ENCODE measurements at places on chromosomes 5 and 9.

- no peak for DNase-seq
These were observed 24.7 kb downstream of the PSIP1 start for GRCh38 chr9:15485836-15486666.

DNA sequence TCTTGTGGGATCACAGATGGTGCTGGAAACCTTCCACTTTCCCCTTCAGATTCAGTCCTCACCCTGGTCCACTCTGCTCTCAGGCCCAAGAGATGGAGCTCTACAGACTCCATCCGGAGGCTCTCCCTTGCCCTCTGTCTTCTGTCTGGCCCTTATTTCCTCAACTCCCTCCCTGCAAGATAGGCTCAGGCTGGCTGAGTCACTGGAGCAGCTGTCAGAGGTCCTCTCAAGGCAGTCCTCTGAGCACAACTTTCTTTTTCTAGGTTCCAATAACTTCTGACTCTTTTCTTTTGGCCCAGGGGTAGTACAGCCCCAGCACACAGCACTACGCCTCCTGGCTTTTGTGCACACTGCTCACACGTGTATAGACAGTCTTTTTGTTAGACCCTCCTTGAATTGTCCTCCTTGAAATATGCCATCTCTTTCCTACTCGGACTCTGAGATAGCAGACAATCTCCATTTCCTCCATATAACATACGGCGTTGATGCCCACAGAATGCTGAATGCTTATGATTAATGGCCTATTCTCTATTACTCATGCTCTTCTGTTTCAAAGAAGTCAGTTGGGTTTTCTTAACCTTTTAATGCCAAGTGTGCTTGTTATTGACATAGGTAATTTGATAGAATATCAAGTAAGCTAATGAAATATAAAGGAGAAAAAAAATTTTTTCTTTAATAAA is 193.1 kb downstream of the SLC12A2 start:
- DNase-seq: no peak

DNA sequence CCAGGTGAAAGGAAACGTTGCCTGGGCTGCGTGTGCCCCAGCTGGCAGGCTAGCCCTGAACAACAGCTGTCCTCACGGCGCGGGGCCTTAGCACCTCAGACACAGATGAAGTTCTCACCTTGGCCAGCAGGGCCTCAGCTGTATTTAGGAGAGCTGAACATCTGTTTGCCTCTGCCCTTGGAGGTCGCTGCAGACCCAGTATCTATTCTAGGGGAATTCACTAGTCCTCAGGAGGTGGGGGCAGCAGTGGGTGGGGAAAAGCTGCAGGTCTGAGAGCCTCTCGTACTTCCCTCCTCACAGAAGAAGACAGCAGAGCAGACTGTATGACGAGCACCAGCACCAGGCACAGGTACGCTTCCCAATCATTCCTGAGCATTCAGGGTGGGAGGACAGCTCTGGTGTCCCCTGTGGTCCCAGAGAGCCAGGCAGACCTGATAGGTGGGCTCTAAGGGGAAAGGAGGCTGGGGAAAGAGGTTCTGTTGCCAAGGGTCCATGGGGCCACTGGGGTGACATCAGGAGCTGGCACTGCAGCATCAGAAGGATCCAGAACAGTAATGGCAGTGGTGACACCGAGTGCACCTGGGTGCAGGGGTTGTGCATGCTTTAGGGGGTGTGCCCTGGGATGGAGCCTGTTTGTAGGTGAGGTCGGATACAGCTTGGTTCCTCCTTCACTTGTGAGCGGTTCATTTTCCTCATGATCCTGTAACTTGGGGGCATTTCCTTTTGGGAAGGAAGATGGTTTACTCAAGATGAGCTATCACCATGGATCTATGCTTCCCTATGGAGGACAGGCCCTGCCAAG is 13.8 kb downstream of the CD74 start:
- DNase-seq: no peak

- no peak for DNase-seq
These were observed 324.2 kb downstream of the MRPS30 start for GRCh38 chr5:45132972-45133371.

DNA sequence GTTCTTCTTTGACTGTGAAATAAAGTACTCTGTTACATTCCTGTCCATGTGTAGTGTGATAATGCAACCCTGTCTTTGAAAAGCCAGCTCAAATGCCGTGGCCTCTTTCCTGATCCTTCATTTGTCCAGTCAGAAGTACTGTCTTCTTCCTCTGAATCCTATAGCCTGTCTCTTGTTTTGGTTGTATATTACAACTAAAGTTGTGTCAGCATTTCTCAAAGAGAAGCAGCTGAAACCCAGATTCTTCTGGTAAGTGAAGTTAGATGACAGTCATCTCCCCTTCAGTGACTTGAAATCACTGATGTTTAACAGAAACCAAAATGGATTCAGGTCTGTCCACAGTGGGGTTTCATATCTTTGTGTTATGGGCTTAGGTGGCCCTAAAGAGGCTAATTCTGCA is 196.2 kb downstream of the PCSK1 start:
- no peak for DNase-seq

DNA sequence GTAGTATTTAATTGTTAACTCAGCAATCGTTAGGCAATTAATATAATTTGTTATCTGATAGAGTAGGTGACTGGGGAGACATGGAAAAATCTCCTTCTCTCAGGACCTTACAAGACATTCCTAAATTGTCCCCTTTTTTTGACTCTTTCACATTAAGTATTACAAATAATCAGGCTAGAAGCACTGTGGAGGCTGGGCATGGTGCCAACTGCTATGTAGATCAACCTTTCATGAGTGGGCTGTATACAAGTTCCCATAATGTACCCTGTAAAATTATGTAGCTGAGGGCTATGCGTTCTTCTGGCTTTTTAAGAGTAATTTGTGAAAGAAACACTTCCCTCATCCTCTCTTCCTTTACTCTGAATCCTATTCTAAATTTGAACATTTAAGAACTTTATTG is 140.2 kb downstream of the NFIB start:
- no peak for DNase-seq

- DNase-seq: peak; percentile 28
These were observed 1.1 kb upstream of the MAT2B start for GRCh38 chr5:163504079-163504931.

GRCh38 chr5:43301653-43302091 is 11.5 kb downstream of the HMGCS1 start:
- no peak for DNase-seq

DNA sequence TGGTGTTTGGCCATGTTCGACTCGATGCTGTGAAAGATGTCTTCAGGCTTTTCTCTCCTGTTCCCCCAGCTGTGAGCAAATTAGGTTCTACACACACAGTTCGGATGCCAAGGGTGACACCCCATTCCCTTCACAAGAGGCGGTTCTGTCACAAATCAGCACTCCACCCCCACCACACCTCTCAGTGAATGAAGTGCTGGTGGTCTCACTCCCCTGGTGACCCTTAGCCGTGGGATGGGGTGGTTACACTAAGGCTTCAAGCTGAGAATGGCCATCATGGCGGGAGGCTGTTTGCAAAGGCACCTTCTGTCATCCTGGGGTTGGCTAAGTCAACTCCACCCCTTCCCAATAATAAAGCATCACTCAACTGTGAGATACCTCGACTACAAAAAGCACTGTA is 26.4 kb downstream of the AMBP start:
- no peak for DNase-seq

- DNase-seq: no peak
These were observed 121.2 kb downstream of the RAB3C start for GRCh38 chr5:58703925-58704555.

GRCh38 chr5:17037751-17038150 is 101.7 kb upstream of the MYO10 start:
- DNase-seq: no peak

DNA sequence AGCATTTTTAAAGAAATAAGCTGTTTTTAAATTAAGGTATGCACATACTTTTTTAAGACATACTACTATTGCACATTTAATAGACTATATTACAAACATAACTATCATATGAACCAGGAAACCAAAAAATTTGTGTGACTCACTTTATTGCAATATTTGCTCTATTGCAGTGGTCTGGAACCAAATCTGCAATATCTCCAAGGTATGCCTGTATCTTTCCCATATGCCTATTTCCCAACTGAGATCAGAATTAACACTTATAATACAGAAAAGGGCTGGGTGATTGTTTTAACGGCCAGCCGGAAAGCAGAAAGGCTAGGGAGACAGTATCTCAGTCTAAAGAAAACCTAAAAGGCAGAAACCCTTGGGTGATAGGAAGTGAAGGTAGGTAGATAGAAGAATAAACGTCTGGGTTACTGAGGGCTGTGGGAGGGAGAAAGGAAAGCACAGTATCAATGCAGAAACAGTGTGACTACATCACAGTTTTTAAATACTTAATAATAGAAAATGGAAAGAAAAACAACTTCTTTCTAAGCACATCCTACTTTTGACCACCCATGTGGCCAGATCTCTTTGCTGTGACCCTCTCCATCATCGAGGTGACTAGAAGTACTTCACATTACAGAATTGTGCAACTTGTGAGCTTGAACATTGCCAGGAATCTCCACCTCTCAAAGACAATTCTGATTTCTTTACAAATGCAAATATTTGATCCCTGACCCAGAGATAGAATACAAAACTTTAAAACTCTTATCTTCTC is 126.4 kb downstream of the LPAR1 start:
- DNase-seq: no peak

GRCh38 chr5:53631251-53631650 is 70.8 kb downstream of the NDUFS4 start:
- no peak for DNase-seq

DNA sequence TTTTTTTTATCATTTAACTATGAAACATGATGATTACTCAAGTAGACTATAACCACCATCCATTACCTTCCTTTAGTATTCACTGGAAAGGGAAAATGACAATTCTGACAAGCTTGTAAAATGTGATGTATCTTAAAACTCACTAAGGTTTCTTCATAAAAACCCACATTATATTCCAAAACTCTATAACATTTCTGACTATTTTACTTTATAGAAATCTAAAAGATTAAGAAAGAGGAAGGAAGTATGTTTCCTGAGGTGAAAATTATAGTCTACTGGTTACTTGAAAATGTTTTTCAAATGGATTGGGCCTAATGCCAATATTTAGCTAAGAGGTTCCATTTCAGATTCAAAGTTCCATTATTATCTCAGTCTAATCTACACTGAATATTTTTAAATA is 1982.2 kb upstream of the C9orf72 start:
- DNase-seq: no peak

DNA sequence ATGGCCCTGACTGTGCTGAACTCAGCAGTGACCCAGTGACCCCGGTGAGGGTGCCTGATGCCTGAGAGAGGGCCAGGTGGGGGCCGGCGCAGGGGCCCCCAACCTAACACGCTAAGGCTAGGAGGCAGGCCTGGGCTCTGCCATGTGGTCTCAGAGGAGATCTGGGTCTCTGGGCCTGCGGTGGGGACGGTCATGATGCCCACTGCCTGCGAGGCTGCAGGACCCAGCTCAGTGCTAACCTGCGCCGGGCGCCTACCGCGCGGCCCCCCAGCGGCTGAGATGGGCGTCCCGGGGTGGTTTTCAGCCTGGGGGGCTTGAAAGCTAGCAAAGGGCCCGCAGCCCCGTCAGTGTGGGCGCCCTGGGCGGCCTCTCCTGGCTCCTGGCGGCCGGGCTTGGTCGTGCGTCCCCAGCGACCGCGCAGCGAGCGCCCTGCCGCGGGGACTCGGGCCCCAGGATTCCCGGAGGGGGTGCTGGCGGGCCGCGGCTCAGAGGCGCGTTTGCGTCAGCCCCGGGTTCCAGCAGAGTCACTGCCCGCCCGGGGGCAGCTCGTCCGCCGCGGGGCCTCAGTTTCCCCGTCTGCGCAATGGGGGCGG is 2.5 kb downstream of the EGFL7 start:
- DNase-seq: no peak

DNA sequence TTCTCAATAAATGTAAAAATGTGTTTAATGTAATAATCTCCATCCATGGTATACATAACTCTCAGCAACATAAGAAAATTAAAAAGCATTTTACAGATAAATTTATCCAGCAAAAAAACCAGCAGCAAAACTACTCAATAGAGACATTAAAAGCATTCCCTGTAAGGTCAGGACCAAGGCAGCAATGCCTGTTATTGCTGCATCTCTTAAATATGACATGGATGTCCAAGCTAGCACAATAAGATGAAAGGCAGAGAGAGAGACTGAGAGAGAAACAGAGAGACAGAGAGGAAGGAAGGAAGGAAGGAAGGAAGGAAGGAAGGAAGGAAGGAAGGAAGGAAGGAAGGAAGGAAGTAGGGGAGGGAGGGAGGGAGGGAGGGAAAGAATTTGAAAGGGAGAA is 289.0 kb upstream of the PAPPA start:
- no peak for DNase-seq

GRCh38 chr5:156647034-156647451 is 203.1 kb upstream of the PPP1R2B start:
- DNase-seq: no peak

GRCh38 chr9:131167146-131167692 is 41.8 kb downstream of the NUP214 start:
- no peak for DNase-seq

GRCh38 chr9:136311051-136312008 is 7.4 kb upstream of the CCDC187 start:
- DNase-seq: no peak

GRCh38 chr5:148145916-148146315 is 22.4 kb upstream of the SPINK14 start:
- no peak for DNase-seq

- no peak for DNase-seq
These were observed 467.6 kb upstream of the ZNF608 start for GRCh38 chr5:125214080-125214479.

DNA sequence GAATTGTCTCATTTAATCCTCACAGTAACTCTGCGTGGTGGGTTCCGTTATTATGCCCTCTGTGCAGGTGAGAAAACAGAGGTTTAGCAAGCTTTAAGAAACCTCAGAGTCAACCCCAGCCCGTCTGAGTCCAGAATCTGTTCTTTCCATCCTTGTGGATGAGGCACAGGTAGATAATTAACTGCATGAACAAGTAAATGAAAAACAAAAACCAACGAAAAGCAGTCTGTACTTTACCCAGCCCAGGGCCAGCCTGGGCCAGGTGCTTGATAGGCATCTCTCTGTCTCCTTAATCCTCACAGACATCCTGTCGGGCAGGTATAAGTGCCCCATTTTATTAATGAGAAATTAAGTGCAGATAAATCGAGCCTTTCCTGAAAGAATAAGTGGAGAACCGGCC is 25.3 kb upstream of the CXCL14 start:
- no peak for DNase-seq

DNA sequence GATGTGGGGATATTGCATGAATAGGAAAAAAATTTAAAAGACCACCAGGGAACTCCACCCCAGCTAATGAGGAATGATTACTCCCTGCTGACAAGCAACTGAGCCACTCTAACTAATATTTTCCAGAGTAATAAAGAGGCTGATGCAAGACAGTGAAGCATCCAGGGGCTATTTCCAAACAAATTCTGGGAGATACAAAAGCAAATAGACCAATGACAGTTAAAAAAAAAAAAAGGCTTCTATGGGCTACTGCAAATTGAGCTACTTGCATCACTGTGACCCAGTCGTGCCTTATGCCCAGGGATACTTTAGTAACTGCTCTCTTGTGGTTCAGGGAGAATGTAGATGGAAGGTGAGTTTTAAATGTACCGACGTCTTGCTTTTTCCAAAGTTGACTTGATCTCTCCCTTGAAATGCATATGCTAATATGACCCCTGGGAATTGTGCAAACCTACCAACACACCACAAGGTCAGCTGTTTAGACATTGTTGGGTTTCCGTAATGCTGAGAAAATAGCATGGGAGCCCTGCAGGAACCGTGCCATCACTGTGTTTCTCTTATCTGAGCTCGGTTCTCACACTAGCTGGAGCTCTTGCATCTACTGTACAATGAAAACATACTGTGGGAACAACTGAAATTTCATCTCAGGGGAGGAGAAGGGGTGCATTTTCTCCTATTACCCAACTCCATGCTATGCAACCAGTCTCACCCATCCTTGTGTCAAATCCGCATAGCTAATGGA is 250.6 kb upstream of the MAP3K1 start:
- no peak for DNase-seq

- no peak for DNase-seq
These were observed 150.6 kb upstream of the ATP10B start for GRCh38 chr5:161002571-161003074.

Data from stimulated activated CD8-positive, alpha-beta memory T cell treated with anti-CD3 and anti-CD28 coated beads, Interleukin-7, amount 100 ng/mL, for 48 hours (primary cell).